ENCODE measurements at places on chromosomes 11 and 22.

GRCh38 chr11:111526501-111526900, 11.9 kb downstream of the HOATZ start:
- no peak for DNase-seq

DNA sequence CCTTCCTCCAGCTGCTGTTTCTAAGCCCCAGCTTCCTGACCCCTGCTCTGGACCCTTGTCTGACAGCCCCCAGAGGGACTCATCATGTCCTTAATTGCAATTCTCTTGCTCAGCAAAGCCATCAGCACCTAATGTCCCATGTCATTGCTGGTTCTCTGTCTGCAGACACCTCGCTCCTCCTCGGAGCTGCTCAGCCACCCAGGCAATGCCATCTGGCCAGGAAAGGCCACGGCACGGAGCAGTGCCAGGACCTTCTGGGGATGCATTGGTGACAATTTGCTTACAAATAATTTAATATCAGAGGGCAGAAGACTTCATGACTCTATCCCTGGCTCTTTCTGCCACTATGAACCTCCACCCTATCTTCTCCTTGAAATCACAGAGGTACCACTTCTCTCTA, 107.0 kb upstream of the THY1 start:
- no peak for DNase-seq

DNA sequence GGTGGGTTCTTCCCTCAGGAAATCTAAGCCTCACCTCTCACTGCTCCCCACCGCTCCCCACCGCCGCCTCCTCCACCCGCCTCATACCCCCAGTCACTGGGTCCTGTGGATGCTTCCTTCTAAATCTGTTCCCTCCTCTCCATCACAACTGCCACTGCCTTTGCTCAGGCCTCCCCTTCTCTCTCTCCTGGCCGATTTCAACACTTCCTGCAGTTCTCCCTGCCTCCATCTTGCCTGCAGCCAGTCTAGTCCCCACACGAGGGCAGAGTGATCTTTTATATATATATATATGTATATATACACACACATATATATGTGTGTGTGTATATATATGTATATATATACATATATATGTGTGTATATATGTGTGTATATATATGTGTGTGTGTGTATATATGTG, 27.8 kb downstream of the CREB3L1 start:
- DNase-seq, result no peak

DNA sequence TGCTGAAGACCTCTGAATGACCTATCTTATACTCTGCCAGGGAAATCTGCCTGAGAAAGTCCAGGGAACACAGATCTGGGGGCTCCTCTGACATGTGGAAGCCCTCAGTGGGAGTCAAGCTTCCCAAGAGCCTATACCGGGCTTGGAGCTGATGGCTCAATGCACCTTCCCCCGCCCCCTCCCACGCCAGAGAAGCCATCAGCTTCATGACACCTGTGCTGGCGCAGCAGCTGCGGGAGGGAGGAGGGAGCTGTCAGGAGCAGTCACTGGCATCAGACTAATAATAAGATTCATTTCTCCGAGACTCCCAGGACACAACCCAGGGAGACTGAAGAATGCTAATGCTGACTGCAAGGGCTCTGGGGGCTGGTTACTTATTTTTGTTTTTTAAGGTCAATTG, 47.8 kb downstream of the SPATA19 start:
- DNase-seq, result no peak

DNA sequence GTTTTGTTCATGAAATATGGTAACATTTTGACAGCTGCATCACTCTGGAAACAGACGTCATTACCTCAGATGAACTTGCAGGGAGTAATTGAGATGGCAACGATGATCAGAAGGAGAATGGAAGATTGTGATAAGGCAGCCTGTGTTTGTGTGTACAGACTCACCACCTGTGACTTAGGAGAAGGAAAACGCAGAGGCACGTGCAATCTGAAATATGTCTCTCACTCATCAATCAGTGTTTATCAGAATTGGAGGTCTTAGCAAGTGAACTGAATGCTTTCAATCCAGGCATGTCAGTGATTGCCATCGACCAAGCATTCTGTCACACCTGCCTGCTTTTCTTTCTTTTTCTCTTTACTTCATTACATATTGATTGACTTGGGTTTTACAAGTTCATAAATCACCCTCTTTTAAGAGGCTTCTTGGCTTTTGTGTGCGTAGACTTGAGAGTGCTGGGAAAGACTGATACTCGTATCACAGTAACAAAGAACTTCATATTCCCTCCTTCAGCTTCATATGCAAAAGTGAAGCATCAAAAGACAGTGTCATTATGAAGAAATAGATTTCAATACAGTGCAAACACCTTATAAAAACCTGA, 24.6 kb downstream of the FAT3 start:
- DNase-seq, result no peak

DNA sequence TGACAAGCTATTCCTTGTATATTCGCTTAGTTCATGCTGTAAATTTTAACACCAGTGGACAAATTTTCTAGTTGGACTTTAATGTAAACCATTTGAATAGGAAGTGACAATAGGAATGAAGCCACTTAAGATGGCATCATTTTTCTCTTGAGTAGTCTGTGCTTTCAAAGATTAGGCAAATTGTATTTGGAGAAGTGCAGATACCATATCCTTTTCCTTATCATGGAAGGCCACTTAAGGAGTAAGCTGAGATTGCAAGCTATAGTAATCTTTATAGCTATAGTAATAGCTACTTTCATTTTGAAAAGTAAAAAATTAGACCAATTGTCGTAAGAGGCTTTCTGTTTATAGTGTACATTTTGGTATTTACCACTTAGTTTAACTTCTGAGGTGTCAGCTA, 12.8 kb downstream of the CAPRIN1 start:
- no peak for DNase-seq

GRCh38 chr11:18310800-18311340, 11.1 kb downstream of the HPS5 start:
- DNase-seq, result no peak

DNA sequence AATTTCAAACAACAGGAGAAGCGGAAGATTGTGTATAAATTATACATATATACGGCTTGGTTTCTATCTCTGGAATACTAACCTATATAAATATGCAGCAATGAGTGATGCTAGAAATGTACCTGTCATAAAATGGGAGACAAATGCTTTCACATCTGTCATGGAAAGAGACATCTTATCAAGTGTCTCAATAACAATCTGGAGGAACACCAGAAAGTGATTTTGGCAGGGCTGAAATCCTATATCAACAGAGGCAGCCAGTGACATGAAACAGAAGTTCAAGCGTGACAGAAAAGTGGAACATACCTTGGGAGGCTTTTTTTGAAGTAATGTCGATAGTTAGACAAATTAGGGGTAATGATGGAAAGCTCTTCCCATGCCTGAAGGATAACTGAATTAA, 834.6 kb downstream of the JRKL start:
- DNase-seq, result no peak

GRCh38 chr11:86091566-86091965, 22.7 kb upstream of the PICALM start:
- DNase-seq, result no peak

DNA sequence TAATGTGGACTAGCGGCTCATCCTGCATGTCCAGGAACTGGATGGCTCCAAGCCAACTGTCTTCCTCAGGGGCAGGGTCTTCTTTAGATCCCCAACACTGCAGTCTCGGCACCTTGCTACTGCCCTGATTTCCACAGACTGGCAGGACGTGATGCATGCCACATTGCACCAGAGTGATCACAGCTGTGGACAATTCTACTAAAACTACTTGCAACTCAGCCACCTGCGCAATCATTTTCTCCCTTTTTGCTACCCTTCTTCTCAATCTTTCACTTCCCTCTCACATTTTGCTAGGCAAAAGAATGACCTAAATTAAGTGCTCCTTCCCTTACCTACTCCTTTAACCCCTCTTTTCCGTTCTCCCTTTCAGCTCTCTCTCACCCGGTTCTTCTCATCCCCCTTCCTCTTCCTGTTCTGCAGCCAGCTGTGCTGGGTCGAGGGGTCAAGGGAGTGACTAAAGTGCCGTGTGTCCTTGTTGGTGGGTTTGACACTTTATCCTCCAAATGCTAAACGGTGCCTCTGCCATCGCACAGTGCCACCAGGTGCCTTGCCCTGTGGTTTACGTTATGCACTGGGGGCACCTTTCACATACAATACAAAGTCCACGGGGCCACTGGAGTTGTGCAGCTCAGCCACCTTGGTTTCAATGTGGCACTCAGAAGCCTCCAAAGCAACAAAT, 11.5 kb upstream of the PEX26 start:
- no peak for DNase-seq

GRCh38 chr11:45151362-45151982, 5.0 kb downstream of the PRDM11 start:
- no peak for DNase-seq

DNA sequence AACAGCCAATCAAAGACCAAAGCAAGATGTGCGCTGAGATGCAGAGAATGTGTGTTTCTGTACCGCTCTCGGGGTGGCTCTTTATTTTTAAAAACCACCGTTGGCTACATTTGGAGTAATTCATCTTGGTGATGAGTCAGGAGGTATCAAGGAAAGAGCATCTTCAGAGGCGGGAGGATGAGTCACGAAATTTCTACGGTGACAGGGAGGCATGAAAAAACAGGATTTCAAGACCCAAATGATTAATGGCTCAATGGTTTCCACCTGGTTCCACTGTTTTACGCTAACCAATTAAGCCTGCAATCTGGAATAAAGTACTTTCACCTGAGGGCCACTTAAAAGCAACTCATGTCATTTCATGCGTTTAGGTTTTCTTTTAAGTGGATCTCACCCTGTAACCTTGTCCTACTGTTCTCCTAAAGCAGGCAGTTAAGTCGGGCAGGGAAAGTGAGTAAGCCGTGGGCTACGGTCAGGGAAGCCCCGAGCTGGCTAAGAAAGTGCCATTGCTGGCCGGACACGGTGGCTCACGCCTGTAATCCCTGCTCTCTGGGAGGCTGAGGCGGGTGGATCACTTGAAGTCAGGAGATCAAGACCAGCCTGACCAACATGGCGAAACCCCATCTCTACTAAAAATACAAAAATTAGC, 74.6 kb downstream of the CELSR1 start:
- no peak for DNase-seq

- DNase-seq, result no peak
These were observed 2.5 kb downstream of the CDC42EP2 start for GRCh38 chr11:65317025-65317786.

DNA sequence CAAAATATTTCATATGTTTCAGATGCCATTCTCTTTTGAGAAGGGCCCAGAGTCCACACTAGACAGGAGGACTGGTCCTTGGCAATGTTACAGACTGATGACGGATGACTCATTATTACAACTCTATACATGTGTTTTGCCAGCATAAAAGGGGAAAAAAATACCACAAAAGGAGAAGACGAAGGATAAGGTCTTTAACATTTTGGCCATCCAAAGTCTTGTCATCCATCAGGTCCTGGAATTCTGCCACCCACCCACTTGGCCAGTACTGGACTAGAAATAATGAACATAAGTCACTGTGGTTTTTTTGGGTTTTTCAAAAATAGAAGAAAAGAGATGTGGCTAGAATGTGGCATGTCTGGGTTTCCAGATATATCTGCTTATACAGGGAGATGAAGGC, 57.7 kb upstream of the BDNF start:
- DNase-seq, result no peak

DNA sequence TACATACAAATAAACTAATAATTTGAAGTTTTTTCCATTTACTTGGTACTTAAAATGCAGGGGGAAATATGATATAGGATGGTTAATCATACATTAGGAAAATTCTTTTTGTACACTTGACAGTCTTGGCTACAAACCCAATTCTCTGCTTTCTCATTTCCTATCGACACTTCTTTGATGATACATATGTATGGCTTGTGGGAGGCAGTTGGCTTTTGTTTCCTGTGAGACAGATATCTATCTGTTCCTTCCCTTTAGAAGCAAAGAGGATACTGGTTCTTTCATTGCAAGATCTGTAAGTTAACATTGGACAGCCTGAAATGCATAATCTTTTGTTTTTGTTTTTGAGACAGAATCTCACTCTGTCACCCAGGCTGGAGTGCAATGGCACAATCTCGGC, 47.9 kb upstream of the ADORA2A start:
- no peak for DNase-seq

DNA sequence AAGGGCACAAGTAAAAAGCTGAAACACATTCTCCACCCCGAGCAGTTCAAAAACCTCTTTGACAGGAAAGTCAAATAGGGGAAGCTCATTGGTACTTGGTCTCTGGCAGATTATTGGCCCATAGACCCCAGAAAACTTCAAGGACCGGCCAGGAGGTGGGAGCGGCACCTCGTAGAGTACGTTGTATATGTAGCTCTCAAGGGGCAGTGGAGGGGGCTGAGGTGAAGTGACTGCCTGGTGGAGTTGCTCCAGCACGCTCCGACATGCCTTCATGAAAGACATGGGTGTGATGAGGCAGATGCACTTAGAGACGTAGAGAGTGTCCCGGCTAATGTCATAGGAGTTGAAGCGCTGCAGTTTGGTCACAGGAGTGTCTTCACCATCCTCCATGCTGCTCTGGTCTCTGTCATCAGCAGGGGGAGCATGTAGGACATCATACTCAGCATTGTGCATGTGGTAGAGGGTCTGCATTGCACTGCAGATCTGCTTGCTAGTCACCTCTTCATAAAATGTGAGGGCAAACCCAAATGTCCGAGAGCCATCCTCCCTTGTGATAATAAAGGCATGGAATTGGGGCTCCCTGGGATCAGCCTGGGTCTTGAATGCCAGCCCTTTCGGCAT, 61.3 kb downstream of the DENND5A start:
- DNase-seq, result no peak

GRCh38 chr11:46386674-46387073, 4.9 kb downstream of the CHRM4 start:
- DNase-seq, result no peak

- DNase-seq, result no peak
These were observed 34.4 kb upstream of the ZBED5 start for GRCh38 chr11:10892250-10892649.

DNA sequence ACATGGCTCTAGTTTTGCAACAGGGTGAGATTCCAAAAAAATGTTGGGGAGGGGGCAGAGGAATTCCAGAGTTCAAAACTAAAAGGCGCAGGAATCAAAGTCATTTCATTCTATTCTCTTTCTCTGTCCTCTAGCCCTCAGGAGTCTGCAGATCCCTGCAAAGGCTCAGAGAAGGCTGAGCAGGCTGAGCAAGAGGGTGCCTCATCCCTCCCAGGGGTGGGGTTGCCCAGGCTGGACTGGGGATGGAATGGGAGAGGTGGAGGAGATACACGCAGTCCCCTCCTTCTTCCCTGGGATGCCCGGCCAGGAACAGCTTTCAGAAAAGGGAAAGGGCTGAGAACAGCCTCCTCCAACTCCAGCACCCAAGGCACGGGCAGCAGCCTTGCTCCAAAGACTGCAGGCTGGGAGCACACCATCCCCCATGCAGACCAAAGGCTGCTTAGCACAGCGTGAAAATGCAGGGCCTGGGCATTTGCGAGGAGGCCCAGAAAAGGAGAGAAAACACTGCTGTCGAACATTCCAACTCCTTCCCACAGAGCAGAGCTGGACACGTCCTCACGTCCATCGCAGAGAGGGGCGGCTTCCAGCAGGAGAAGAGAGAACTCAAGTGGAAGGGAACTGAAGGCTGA, 51.8 kb downstream of the MN1 start:
- DNase-seq, result no peak

DNA sequence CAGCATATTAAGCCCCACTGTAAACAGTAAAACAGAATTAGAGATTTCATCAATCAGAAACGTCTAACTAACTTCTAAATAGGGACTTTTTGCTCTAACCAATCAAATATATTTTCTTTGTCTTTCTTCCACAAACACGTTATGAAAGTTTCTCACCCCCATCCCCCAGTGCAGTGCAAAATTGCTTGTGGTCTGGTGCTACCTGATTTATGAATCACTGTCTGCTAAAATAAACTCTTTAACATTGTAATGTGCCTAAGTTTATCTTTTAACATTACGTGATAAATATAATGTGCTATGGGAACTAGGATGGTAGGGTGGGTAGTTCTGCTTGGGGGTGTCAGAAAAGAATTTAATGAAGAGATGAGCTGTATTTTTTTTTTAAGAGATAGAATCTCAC, 47.3 kb upstream of the SLC5A1 start:
- no peak for DNase-seq
